ENCODE measurements at places on chromosomes 6 and 20.

DNA sequence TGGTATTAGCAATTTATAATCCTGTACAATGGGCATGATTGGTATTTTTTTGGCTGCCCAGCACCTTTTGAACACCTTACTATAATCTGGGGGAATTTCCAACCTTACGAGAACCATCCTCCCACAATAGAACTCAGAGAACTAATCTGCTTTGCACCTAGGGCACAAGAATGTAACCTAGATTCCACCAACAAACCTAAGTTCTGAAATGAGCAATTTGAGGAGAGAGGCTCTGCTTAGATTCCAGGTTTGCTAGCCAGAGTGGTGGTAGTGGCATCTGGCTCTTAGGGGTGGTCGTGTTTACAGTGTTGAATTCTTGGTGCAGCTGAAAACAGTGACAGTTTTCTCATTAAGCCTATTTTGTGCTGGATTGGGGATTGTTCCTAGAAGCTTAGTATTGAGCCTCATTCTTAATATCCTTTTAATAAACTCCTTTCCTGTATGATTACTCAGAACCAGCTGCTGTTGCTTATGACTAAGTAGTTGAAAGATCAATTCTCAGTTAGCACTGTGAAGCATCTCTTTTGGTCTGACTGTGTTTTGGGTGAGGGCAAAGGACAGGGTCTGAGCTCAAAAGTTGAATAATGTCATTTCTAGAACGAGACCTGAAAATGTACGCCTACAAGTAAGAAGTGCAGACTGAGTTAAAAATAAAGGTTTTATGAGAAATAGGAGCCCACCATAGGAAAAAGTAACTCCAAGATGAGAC is 385.6 kb downstream of the CDKAL1 start:
- DNase-seq: no peak

GRCh38 chr6:4677011-4677750 is 99.0 kb upstream of the CDYL start:
- DNase-seq: no peak

DNA sequence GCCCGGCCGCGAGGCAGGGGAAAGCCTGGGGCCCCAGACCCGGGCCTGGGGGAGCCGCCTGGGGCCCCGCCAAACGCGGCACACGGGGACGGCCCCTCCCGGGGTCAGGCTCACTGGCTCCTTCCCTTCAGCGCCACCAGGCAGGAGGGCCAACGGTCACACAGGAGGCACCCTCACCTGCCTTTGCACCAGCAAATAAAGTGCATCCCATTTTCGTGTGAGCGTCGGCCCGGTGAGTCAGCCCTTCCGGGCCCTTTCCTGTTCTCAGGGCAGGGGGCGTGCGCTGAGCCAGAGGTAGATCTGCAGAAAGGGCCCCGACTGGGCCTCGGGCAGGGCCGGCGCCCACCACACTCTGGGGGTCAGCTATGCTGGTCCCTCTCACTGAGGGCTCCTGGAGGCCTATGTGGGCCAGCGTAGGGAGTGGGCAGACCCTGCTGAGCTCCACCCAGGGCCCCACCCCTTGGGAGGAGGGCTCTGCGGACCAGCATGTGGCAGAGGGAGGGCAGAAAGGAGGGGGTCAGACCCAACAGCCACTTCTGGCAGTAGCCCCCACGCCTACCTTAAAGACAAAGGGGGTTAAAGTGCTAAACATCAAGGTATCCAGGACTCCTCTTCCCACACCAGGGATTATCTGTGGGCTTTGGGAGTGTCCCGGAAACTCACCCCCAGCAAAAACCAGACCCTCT is 931 bp upstream of the UCKL1 start:
- peak; percentile 58 for DNase-seq

GRCh38 chr6:142722012-142722411 is 223.0 kb downstream of the HIVEP2 start:
- no peak for DNase-seq

DNA sequence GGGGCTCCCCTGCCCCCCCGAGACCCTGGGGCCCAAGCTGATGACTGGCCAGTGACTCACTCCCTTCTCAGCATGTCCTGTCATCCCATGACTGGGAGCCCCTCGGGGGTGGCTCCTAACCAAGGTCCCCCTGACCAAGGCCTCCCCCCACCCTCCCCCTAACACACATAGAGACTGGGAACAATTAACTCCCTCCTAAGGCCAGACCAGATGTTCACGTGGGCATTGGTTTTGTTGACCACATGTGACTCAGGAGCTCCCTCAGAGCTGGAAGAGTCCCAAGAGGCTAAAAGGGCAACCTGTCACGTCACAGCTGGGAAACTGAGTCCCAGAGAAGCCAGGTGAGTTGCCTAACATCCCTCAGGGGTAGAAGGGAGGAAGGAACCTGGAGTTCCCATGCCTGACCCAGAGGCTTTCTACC is 10.6 kb upstream of the CCN5 start:
- DNase-seq: peak; percentile 35

GRCh38 chr6:41901882-41902519 is 6.8 kb upstream of the USP49 start:
- peak; percentile 49 for DNase-seq

DNA sequence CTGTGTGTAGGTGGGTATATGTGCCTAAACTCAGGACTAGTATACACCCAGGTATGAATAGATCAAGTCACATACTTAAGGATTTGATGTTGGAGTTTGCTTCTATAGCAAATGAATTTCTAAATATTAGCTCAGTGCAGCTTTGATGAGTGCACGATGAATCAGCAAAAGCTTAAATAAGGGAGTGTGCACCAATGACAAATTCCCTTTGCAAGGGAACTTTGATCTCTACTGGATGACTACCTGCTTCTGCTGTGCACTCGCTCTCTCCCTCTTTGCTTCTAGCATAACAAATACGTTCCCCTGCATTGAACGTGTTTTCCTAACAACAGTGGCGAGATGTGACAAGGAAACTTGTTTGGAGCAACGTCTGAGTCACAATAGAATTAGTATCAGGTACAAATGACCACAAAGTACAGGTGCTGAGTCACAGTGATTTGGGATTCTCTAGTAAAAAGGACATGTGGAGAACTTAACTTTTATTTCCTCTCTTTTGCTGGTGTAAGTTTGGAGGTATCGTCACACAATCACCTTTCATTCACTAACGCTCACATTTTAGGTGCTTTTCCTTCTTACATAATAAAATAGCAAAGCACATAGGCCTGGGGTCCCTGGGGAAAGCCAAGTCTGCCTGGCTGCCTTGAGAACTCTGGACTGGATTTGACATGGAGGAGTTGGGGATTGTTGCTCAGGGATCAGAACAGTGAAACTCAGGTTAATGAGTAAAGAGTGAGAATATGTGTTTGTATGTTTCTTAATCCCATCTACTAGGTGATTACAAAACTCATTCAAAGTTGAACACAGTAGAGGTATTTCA is 49.7 kb downstream of the KLHL31 start:
- DNase-seq: peak; percentile 48

GRCh38 chr6:44003345-44004061 is 123.7 kb downstream of the MRPL14 start:
- DNase-seq: no peak

DNA sequence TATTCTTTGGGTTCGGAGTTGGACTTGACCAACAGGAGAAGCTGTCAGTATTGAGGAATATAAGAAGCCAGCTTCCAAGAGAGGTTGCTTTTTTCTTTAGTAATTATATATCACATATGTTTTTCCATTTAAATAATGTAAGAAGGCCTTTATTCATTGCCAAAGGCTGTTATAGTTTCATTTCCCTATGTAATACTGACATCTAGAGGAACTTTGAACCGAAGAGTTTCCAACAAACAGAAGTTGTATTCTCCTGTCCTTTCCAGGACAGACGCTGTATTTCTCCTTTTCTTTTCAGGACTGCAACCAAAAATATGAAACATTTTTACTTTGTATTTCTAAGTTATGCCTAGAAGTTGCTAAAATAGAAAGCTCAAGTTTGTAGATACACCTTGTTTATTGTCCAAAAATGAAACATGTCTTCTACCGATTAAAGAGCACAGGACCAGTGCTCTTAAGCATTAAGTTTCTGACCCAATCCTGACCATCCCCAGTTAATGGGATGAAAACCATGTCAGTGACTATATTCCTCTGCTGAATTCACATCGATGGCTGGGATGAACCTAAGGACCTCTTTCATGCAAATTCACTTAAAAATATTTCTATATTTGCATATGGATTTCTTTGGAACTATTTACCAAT is 55.1 kb downstream of the MYLK4 start:
- DNase-seq: peak; percentile 76

DNA sequence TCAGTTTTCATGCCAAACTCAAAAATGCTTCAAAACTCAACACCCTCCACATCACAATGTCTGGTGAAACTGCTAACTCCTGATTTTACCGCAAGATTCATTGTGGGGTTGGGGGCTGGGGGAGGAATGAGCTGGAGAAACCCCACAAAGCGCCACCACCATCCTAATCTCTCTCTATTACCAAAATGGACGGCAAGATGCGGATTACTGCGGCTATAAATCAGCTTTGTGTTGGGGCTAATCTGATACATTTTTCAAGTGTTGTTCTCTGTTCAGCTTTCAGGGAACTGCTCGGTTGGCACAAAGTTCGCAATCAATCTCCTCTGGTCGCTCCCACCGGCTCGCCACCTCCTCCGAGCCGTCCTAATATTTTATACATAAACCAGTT is 83.7 kb downstream of the TMEM242 start:
- DNase-seq: no peak

DNA sequence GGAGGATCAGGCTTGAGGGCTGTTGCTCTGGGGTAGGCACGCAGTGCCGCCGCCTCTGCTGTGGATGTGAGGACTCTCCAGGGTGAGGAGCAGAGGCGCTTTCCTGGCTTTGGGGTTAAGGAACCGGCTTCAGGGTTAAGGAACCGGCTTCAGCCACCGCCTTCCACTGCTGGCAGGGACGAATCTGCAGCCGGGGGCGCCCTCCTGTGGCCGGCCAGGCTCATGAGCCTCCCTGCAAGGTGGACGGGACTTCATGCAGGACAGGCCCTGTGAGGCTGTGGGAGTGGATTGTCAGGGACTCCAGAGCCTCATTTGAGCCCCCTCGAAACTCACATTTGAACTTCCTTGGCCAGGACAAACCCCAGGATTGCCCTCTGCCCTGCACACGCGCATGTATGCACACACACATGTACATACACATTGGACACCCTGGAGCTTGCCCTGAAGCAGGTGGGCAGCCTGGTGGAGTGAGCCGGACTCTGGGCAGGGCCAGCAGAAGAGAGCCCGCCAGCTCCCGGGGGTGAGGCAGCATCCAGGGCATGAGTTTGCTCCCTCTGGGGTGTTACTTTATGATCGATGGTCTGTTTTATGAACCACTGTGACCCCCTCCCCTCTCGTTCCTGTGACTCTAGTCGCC is 146.9 kb downstream of the PHACTR3 start:
- DNase-seq: peak; percentile 29

DNA sequence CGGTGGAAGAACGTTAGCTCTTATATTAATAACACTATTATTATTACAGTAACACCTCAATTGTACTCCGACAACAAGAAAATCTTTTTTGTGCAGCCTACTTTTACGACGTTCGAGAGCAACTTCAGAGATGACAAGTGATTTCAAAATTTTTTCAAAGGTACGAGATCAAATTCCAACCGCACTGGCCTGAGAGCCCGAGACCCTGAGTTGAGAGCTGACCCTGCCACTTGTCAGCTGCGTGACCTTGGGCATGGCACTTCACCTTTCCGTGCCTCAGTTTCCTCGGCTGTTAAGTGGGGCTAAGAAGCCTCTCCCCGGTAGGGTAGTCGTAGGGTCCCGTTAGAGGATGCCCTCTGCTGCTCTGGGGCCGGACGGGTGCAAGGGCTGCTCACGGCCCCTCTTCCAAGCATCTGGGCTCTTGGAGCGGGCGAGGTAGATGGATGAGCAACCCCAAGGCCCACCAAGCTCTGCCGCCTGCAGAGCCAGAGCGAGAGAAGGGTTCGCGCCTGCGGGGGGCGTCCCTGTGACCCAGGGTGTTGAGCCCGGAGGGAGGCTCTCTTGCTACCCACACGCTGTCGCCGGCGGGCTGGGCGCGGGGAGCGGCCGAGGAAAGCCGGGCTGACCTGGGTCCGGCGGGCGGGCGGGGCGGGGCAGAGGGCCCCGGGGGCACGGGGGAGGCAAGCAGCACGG is 510 bp downstream of the NDRG3 start:
- no peak for DNase-seq

GRCh38 chr6:2363211-2363610 is 117.8 kb upstream of the GMDS start:
- DNase-seq: no peak

GRCh38 chr20:24458436-24458835 is 11.0 kb upstream of the SYNDIG1 start:
- DNase-seq: no peak

DNA sequence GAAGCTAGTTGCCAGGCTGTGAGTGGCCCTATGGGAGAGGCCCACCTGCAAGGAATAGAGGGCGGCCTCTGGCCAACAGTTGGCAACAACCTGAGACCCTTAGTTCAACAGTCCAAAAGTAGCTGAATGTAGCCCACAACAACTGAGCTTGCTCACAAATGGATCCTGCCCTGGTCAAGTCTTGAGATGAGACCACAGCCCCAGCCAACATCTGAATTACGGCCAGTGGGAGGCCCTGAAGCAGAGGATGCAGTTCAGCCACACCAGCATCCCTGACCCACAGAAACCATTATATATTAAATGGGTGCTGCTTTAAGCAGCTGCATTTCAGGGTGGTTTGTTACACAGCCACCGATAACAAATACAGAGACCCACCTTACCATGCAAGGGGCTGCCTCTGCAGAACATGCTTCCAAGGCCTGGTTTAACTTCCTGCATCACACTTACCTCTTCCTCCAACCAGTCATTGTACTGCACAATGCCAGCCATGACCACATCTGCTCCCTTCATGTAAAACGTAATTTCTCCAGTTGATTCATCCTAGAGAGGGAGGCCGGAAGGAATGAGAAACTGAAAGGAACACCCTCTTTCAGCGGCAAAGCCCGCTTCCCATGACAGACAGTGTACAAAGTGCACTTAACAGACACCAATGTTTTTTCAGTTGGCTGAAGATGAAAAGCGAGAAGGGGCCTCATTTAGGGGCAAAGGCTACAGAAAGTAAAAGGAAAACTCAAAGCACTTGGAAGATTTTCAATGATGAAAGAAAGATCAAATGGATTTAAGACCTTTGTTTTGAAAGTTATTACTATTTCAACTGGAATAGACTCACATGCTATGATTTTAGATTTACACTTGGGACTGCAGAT is 86.2 kb upstream of the NFATC2 start:
- peak; percentile 86 for DNase-seq

DNA sequence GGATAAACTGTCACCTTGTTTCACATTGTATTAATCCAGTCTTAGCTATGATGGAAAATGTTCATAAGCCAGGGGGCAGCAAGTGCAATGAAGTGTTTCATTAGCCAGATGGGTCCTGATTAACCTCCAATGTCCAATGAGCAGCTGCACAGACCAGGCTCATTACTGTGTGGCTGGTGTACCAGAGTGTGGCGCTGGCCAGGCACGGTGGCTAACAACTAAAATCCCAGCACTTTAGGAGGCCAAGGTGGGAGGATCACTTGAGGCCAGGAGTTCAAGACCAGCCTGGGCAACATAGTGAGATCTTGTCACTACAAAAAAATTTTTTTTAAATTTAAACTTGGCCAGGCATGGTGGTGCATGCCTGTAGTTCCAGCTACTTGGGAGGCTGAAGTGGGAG is 201.7 kb upstream of the FOXQ1 start:
- no peak for DNase-seq
